Aorta (tissue), 5 donors: ENCODE measurements at places on chromosomes 7 and 10.

GRCh38 chr7:55065079-55065478, 46.3 kb downstream of the EGFR start:
- no peak for DNase-seq

- DNase-seq: no peak
These were observed 804.4 kb upstream of the CELF2 start for GRCh38 chr10:10213237-10213636.

GRCh38 chr7:36904802-36905201, 180.5 kb upstream of the AOAH start:
- no peak for DNase-seq

DNA sequence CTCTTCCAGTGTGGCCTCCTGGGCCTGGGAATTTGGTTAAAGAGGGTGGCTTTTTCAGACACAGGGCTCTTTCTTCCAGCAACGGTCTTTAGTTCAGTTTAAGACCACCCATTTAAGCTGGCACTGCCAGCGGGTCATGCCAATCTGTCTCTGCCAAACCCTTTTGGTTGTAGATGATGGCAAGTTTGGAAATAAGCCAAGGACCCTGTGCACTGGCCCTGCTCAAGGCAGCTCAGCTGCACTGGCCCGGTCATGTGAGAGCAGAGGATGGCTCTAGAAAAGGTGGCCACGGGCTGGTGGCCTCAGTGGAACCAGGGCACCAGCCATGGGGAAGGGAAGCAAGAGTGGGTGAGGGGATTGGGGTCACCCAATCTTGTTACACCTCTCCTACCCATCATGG, 294.1 kb downstream of the GLRX3 start:
- no peak for DNase-seq

- no peak for DNase-seq
These were observed 80.7 kb upstream of the KIAA1217 start for GRCh38 chr10:24128066-24128730.

GRCh38 chr7:125406111-125406510, 476.5 kb upstream of the POT1 start:
- no peak for DNase-seq

- no peak for DNase-seq
These were observed 47.5 kb downstream of the BRAF start for GRCh38 chr7:140877249-140877524.

GRCh38 chr7:32143301-32143700, 73.1 kb upstream of the PDE1C start:
- no peak for DNase-seq

GRCh38 chr10:43731486-43731885, 82.8 kb upstream of the ZNF32 start:
- DNase-seq: no peak

- no peak for DNase-seq
These were observed 1.7 kb upstream of the FUOM start for GRCh38 chr10:133359554-133359971.

- no peak for DNase-seq
These were observed 29.6 kb downstream of the FAM133B start for GRCh38 chr7:92560602-92561001.

- no peak for DNase-seq
These were observed 218.0 kb downstream of the BMPER start for GRCh38 chr7:34123316-34123715.

DNA sequence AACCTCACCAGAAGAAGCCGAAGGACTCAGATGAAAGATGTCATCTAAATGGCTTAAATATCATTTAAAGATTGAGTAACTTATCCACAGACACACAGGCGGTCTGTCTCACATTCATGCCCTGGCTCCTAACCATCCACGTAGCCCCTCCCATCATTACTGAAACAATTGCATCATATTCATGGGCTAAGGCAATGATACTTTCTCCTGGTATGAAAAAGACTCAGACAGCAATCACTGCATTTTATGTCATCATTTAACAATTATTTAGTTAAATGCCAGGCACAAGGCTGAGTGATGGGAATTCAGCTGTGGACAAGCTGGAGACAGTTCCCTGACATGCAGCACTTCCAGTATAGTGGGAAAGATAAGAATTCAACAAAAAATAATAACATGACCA, 11.2 kb upstream of the TECTB start:
- DNase-seq: no peak

GRCh38 chr10:37490266-37490665, 364.9 kb downstream of the ANKRD30A start:
- no peak for DNase-seq

DNA sequence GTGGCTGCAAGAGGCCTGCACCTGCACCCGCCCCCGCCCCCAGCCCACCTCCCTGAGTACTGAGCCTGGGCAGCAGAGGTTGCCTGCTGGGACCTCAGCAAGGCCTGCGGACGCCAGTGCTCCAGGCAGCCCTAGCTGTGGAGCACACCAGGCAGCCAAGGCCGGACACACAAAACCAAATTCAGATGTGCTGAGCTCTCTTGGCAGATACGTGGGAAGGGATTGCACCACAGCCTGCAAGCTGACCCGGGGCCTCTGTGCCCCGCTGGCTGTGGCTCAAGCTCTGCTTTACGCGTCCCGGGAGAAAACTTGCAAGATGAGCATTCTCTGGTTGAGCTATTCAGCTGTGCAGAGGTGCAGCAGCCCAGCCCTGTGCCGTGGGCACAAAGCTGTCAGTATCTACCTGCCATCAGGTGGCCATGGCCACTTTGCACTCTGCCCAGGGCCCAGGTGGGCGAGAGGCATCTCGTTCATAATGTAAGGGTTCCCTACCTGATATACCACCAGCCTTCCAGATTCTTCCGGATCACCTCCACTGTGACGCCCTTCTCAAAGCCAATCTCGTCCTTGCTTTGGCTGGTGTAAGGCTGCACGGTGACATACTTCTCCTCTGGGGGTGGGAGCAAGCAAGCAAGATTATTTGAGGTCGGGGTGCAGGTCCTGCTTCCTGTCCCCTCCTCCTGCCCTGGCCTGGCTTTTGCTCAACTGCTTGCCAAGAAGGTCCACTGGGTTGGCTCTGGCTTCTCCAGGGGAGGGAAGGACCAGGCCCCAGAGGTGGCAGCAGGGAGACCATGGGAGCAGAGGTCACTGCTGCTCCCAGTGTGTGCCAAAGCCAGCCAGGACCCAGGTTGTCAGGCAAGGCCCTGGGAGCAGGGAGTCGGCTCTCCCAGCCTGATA, 123.4 kb downstream of the NEURL1 start:
- DNase-seq: peak; percentile 85

GRCh38 chr7:101216001-101216859, 1.2 kb downstream of the PLOD3 start:
- no peak for DNase-seq

- DNase-seq: no peak
These were observed 10.5 kb downstream of the GHITM start for GRCh38 chr10:84149854-84150253.

DNA sequence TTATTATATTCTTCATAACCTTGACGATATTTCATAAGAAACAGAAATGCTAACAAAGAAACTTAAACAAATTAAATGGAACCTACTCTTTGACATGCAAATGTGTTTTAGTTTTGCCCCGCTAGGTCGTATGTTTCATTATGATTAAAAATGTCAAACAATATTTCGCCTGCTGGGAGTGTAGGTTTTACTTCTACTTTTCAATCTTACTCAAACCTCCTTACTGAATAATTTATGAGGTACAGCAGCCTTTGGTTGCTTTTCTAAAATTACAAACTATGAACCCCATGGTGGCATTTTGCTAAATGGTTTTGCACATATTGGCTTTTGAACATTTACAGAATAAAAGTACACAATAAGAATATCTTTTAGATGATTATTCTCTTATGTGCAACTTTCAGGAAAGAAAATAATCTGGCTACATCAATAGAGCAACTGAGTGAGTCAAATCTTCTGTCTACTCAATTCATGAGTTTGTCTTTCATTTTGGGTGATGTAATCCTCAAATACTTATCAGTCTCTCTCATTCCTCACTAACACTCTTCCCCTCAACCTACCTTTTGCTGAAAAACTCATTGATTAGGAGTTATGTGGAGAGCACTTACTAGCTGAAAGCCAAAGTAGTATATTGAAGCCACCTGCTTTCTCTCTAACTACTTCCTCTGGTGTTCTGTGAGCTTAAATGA, 1226.4 kb downstream of the XPNPEP1 start:
- DNase-seq: no peak

DNA sequence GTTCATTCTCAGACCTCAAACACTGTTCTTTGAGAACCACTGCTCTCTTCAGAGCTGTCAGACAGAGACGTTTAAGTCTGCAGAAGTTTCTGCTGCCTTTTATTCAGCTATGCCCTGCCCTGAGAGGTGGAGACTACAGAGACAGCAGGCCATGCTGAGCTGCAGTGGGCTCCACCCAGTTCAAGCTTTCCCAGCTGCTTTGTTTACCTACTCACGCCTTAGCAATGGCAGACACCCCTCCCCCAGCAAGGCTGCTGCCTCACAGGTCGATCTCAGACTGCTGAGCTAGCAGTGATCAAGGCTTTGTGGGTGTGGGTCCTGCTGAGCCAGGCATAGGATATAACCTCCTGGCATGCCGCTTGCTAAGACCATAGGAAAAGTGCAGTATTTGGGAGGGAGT, 80.5 kb upstream of the CYP2C9 start:
- no peak for DNase-seq

DNA sequence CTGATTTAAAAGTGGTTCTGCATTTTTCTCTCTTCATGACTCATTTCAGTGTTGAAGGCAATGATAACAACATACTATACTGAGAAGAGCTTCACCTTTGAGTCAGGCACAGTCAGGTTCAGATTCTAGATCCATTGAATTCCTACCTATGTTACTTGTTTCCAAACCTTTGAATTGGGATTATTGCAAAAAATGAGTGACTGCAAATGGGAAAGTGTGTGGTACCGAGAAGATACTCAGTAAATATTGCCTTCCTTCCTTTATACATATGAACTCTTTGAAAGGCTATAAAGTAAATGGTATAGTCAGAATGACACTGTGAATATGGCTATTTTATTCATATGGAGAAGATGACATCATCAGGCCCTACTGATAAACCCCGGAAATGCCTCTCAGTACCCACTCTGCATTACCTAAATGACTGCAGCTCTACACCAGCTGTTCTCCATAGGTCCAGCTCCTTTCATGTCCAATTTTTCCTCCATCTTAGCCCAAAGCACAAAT, 66.7 kb upstream of the FGL2 start:
- DNase-seq: no peak

- peak; percentile 63 for DNase-seq
These were observed 55.1 kb downstream of the UNCX start for GRCh38 chr7:1287752-1288201.

DNA sequence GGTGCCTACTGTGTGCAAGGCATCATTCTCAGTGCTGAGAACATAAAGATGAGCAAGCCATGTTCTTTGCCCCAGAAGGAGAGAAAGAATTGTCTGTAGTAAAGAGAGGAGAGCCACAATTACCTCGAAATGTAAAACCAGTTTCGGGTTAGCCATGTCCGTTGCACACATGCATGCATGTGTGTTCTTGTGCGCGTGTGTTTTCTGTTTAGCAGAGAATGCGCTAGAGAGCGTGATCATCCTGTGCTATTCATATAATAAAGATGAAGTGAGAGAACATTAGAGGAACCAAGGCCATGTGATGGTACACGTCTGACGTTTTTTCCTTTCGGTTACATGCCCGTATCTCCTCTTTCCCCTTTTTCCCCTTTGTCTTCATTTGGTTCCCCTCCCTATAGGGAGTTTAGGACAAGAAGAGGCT, 158.2 kb downstream of the CELF2 start:
- no peak for DNase-seq

GRCh38 chr10:84288151-84288550, 40.2 kb upstream of the CCSER2 start:
- DNase-seq: no peak

DNA sequence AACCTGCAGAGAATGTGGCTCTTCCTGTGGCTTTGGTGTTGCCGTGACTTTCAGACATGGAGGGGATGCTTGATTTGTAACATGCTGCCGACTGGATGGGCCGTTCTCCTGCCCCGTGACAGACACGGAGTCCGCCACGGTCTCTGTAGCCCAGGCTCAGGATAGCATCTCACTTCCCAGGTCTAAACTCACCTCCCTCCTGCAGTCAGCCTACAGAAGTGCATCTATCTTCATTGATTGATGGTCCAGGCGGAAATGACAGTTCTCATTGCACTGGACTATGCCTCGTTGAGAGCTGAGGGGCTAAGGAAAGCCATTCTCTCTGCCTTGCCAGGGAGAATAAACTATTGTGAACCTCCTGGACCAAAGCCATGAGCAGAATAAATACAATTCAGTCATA, 77.5 kb downstream of the CHN2 start:
- DNase-seq: no peak

DNA sequence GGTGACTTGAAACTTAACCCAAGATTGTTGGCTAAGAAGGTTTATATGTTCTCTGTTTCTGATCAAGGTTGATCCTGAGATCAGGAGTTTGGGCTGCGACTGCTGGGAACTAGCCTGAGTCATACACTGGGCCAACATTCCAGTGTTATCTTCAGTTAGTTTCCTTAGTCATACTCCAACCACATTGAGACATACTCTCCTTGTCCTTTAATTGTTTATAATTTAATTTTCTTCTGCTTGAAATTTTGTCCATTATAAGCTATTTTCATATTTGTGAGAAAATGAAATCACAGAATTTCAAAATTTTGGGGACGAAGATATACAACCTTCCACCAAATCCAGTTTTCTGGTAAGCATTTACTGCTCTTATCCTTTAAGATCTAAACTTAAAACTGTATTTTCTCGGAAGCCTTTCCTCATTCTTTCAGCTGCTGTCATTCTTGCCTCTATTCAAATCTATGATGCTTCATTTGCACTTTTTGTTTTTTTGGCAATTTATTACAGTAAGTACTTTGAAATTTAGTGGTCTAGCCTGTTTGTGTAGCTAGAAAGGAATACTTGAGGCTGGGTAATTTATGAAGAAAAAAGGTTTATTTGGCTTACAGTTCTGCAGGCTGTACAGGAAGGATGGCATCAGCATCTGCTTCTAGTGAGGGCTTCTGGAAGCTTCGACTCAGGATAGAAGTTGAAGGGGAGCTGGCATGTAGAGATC, 63.4 kb upstream of the POT1 start:
- peak; percentile 77 for DNase-seq

- peak; percentile 87 for DNase-seq
These were observed 1.5 kb upstream of the GRIFIN start for GRCh38 chr7:2477447-2478398.

DNA sequence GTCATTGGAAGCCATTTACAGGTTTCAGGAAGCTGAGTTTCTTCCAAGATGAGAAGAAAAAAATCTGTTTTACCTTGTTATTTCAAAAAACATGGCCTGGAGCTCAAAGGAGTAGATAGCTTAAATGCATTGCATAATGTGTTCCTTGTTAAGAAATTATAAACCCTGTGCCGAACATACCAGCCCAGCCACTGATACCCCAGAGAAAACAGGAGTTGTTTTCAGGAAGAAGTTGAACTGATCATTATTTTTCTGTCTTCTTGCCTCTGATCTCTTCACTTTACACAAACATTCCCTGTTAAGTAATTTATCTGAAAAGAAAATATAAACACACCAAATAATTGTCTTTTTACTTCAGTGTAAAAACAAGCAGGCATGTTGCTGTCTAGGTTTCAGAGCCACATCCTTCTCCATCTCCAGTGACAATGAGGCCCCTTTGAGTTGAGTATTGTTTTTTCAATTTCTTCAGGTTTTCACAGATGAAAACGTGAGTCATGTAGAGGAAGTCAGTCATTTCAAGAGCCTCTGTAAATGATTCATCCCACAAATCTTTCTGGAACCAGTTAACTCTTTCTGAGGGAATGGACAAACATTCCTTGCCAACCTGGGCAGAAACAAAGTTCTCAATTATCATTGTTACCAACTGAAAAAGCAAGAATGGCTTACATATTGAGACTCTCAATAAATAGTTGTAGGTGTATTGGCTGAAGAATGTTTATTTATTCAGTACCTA, 244.2 kb downstream of the IPMK start:
- no peak for DNase-seq

GRCh38 chr10:121069061-121069850, 218.1 kb downstream of the WDR11 start:
- DNase-seq: no peak
